ENCODE measurements at places on chromosomes 2 and 18. TPM values are rescaled to one million over a fixed set of nuclear protein-coding genes. Genes with fewer than 3 reads are reported as not detected.

GRCh38 chr2:6893876-6894482, 16.4 kb downstream of the RSAD2 start:
- no peak for DNase-seq

- DNase-seq, result no peak
Measured at GRCh38 chr2:156585457-156585856, 149.3 kb downstream of the GPD2 start.

DNA sequence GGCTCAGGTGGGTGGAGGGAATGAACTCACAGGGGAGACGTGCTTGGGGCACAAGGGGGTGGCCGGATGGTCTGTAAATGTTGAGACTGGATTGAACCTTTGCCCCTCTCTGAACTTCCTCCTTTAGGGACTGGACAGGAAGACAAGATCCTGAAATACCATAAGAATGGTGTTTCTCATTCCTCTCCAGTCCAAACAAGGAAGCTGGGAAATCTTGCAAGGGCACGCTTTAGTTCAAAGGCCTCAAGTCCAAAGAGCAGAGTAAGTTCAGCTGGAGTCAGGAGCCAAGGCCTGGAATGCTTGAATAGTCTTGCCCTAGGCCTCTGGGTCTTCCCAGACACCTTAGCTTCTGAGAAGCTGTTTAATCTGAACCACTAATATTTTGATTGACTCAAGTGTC, 52.4 kb upstream of the SIX3 start:
- DNase-seq, result no peak

TEX44 gene
- total RNA-seq, result not detected

- DNase-seq, result no peak
Measured at GRCh38 chr2:28271231-28271918, 121.3 kb upstream of the FOSL2 start.

- no peak for DNase-seq
Measured at GRCh38 chr2:175475130-175475529, 293.6 kb upstream of the ATP5MC3 start.

LINC00305 gene
- not detected for total RNA-seq

Measured in urinary bladder (tissue), 4 donors.